ENCODE measurements at places on chromosomes 3 and 15.

GRCh38 chr3:168806871-168807270, 711.1 kb upstream of the GOLIM4 start:
- DNase-seq: no peak

GRCh38 chr3:29628795-29629194, 347.9 kb downstream of the RBMS3 start:
- DNase-seq: no peak

GRCh38 chr3:14508966-14509795, 31.0 kb downstream of the GRIP2 start:
- DNase-seq: peak; percentile 34

GRCh38 chr3:53181024-53181371, 20.0 kb downstream of the PRKCD start:
- DNase-seq: no peak

- peak; percentile 85 for DNase-seq
Observed at GRCh38 chr3:195546130-195546560, 3.0 kb upstream of the PPP1R2 start.
